ENCODE measurements at places on chromosomes 4 and X. TPM values are rescaled to one million over a fixed set of nuclear protein-coding genes. Genes with fewer than 3 reads are reported as not detected.

Gene NR0B1
- 0.16 TPM for total RNA-seq

Gene ARHGAP24
- total RNA-seq, result 0.21 TPM

Gene FHDC1
- total RNA-seq, result 21.6 TPM

GRCh38 chr4:60619531-60620305 lies 580.4 kb upstream of the ADGRL3 start:
- DNase-seq, result no peak

DNA sequence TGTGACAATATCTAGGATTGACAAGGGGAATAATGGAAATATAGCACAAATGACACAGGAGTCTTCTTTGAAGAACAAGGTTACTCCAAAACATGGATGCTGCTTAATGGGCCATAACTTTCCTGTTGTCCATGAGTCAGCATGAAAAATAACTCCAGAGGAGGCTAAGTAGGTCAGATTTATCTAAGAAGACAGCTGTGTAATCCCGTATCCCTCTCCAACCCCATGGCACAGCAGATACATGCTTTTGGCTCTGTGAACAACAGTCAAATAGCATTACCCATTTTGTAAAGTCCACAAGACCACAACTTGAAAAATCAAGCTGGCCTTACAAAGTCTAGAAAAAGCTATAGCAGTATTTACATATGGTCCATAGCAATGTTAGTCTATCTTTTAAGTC lies 2.1 kb upstream of the TMEM131L start:
- DNase-seq, result no peak

GRCh38 chr4:77905651-77906263 lies 43.1 kb downstream of the MRPL1 start:
- DNase-seq, result no peak

DNA sequence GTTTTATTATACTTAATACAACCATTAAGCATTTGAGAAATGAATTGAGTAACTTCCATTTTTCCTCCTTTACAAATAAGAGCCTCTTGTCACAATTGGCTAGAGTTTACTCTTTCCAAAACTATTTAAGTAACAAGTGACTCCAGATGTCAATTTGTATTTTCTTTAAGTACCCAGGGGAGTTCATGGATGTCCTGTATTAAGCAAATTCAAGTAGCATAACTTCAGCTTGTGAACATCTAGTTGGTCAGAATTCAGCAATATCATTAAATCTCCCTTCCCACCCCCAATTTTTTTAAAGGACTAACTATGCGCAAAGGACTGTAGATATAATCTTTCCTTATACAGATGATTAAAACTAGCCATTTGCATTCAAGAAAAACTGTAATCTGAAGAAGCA lies 1.4 kb upstream of the ADGRL3 start:
- no peak for DNase-seq

GRCh38 chr4:116401293-116401692 lies 684.1 kb downstream of the TRAM1L1 start:
- no peak for DNase-seq

- no peak for DNase-seq
Measured at GRCh38 chr4:85407546-85407945, 67.4 kb upstream of the ARHGAP24 start.

GRCh38 chr4:73743795-73744194 lies 3.4 kb downstream of the CXCL8 start:
- no peak for DNase-seq

GRCh38 chr4:80295336-80295735 lies 28.9 kb downstream of the FGF5 start:
- no peak for DNase-seq

DNA sequence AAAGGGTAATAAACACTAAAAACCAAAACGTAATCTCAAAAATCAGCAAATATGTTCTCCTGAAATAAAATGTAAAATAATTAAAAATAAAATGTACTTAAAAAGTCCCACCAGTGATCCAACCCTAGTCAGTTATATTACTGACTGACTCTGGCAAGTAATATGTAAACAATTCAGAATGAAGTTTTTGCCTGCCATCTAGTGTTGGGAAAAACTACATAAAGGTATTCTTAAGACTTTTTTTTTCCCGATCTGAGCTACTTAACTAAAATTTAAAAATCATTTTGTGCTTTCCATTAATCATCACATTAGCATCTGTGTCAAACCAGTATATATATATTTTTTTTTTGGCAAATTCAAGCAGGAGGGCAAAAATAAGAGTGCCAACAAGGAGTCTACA lies 24.0 kb downstream of the RCHY1 start:
- peak; percentile 29 for DNase-seq

GRCh38 chrX:34659575-34659974 lies 2.5 kb upstream of the TMEM47 start:
- DNase-seq, result peak; percentile 64

DNA sequence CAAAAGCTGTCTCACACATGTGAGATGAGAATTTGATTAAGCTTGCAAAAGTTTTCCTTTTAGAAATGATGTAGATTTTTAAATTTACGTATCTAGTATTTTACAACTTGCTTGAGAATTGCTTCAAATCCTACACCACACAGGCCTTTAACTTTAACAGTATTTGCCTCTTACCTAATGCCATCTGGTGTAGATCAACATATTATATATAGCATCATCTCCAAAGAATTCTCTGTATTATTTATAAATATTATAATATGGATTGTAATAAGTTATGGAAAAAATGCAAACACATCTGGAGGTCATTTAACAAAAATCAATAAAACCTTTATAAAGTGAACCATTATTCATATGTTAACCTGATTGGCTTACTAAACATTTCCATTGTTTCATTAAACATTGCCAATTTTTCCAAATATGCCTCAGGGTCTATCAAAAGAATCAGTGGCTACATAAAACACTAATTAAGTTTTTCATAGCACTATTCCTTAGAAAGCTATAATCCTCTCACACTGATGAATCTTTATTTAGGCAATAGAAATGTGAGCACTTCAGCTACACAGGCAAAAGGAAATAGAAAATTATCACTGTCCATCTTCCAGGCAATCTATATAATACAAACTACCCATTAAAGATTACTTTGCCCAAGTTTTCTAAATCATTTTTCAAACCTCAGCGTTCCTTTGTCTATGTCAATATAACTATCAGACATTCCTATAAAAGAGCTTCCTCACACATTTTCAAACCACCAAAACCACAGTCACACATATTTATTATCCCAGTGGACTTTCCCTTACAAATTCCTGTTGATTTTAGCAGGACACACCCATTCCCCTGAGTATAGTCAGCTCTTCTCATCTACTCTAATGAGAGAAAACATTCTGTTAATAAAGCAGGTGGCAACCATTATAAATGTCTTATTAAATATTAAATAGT lies 83.5 kb upstream of the INTU start:
- DNase-seq, result no peak

All from GM23338 (cell line).